Muscle of arm (tissue), 14 donors: ENCODE measurements at places on chromosomes 5 and 9.

DNA sequence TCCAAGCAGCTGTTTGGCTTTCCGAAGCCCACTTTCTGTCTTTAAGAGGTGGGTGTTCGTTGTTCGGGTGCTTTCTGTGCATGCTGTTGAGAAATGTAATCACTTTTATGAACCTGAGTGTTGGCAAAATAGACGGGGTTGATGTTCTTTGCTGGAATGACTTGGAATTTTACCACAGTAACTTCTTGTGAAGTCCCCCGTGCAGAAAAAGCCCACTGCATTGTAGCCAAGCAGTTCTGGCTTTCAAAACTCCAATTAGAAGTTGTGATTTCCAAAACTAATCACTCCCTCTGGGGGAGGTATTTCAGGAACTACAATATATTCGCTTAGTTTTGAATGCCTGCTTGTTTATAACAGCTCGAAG is 111.1 kb downstream of the PAM start:
- peak; percentile 62 for DNase-seq

DNA sequence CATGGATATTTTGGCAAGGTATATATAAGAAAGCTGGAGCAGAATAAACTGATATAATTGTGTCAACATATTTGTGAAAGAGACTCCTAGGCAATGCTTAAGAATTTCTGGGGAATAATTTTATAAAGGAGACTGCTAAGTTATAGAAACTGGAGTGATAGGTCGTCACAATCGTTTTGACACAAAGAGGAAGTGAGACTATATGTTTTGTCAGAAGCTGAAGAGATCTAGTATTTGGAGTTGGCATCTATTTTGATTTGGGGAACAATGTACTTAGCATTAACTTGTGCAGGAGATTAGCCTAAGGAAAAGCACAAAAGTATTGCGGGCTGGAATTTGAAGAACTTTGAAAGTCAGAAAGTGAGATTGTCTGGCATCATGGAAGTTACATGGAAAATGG is 582.5 kb downstream of the TAF11L14 start:
- DNase-seq: no peak

- DNase-seq: no peak
Measured at GRCh38 chr9:111154081-111154562, 115.9 kb upstream of the LPAR1 start.

DNA sequence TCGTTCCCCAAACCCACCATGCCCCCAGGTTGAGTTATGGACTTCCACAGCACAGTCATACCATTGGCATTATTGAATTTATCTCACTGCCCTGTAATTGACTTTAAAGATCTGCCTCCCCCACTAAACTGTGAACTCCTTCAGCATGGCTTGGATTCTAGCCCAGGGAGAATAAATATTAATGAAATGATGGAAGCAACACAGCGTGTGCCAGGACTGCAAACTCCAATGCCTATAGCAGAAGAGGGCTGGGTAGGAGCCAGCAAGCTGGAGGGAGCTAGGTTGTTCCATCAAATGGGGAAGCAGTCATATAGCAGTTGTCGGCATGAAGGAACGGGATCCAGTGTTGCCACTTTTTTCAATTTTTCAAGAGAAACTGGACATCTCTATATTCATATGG is 69.0 kb upstream of the MSX2 start:
- peak; percentile 3 for DNase-seq

GRCh38 chr5:43010935-43011315 is 29.2 kb downstream of the ANXA2R start:
- no peak for DNase-seq

DNA sequence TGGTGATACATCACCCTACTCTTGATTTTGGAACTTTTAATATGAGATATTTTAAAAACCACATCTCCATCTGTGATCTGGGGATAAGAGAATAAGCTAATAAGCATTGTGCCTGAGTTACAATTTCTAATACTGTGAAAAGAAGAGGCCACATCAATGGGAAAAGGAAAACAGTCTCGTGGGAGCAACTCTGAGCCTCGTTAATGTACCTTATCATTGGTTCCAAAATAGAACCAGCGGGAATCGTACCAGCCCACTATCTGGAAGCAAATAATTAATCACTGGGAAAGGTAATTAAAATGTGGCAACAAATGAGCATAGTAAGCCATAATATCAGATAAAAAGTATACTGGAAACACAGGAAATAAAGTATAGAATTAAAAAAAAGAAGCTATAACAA is 28.0 kb upstream of the CEP78 start:
- no peak for DNase-seq

DNA sequence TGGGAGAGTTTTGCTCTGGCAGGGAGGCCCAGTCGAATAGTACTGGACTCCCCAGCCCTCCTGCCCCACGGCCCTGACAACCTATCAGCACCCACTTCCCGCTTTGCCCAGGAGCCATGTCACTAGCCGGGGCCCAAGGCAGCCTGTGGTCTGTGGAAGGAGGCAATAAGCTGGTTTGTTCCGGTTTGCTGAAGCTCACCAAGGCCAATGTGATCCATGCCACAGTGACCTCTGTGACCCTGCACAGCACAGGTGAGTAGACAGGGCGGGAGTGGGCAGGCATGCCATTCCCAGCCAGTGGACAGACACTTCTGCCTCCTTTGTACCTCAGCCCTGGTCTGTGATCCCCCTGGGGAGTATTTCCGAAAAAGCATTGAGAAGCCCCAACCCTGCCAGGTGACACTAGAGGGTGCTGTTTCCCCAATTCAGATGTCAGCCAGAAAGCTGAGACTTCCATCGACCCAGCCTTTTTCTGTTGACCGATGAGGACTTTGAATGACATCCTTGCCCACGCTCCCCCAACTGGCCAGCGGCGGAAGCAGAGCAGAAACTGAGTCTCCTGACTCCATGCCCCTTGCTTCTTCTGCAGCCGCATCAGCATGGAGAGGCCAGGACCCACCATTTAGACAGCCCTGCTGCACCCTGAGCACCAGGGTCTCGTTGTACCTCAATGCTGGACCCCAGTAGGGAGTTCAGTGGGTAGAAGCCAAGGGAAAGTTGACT is 9.6 kb downstream of the PCYOX1L start:
- peak; percentile 49 for DNase-seq

DNA sequence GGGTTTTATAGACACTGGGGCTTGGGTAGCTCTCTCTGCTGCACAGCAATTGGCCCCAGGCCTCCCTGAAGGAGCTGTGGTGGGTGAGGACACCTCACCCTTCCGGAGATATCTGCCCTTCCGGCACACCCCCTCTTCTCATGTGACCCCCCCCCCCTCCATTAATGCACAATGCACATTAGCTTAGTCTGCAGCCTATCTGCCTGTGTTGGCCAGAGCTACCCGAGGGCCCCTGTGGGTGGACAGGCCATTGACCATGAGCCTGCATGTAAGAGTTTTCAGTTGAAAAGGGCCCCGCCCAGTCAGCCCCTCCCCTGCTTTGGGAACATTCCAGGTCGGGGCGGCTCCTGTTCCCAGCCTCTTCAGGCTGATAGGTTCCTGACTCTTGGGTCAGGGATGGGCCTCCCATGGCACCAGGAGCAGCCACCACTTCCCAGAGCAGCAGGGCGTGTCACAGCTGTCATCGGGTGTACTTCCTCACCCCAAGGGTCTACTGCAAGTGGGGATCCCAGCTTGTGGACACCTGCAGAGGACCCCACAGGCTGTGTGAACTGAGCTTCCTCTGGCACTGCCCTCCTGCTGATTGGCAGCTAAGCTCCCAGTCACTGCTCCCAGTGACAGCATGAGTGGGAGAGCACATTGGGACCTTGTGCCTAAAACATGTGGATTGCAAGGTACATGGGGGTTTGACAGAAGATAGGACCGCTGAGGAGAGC is 17.8 kb downstream of the PHF2 start:
- DNase-seq: no peak

DNA sequence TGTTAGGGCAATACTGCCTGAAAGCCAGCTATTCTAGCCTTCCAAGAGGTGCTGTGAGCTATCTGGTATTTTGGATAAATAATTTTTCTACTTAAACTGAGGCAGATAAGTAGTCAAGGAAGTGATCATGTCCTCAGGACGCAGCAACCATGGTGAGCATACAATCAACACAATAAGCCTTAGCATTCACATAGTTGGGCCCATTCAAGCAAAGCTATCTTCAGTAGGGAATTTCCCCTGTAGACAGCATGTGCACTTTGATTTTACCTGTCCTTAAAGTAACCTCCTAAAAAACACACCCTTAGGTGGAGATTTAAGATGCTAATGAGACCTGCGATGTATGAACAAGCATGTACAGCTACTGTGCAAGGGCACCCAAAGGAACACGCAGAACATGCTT is 76.2 kb upstream of the HCN1 start:
- no peak for DNase-seq

- DNase-seq: no peak
Measured at GRCh38 chr9:135416664-135417290, 62.8 kb upstream of the PPP1R26 start.

DNA sequence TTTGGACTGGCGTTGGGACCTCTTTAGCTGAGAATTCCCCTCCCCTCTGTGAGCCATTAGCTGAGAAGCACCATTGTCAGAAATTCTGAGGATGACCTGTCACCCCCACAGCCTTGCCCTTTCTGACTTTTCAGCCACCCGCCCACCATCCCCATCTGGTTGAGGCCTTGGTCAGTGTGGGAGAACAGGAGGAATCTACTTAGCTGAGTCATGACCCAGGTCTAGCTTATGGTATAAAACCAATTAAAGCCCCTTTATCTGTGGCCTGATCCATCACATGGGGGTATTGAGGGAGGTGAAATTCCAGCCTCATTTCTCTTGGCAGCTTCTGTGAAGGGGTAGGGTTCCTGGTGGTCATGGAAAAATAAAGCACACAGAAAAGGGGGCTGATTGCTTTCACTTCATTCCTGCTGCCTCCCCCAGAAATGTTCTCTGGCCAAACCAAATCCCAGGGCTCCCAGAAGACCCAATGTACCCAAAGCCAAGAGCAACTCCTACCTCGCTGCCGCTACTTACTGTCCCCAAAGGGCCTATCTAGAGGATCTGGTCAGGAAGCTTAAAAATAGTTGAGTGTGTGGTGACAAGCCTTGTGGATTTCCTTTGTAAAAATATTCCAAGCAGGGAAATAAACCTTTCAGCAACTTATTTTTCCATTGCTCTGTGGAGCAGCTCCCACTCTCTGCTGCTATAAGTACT is 174.8 kb upstream of the TNC start:
- DNase-seq: no peak

- DNase-seq: no peak
Measured at GRCh38 chr9:104319685-104320084, 184.4 kb upstream of the OR13F1 start.

DNA sequence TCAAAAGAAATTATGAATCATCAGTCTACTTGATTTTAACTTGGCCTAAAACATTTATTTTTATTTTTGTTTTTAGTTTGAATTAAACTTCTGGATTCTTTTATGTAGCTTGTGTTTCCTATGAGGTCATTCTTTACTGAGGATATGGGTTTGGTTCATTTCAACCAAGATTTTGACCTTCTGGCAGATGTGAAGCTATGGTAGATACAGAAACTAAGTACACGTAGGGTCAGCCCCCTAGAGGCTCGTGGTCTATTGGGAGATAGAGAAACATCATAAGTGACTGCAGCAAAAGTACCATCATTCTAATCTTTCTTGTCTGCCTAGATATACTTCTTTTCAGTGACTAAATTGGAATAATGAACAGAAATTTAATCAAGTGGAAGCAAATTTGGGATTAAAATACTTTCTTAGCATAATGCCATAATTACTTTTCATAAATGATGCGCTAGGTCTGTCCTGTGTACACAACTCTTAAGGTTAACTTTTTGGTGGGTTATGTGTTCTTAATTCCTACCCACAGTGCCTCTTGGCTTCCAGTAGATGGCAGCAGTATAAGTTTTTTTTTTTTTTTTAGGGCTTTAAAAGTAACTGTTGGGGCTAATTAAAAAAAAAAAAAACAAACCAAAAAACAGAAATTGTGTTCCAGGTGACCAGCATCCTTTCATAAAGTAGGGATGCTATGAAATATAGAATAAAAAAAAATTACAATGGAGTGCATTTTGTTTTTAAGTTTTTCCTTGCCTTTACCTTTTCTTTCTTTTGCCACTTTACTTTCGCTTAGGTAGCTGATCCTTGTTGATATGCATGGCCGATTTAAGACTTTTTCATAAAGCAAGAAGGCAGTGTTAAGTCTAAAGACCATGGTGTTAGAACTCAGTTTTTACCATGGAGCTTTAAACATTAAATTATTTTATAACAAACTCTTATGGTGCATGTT is 49.9 kb downstream of the LRRTM2 start:
- DNase-seq: no peak

DNA sequence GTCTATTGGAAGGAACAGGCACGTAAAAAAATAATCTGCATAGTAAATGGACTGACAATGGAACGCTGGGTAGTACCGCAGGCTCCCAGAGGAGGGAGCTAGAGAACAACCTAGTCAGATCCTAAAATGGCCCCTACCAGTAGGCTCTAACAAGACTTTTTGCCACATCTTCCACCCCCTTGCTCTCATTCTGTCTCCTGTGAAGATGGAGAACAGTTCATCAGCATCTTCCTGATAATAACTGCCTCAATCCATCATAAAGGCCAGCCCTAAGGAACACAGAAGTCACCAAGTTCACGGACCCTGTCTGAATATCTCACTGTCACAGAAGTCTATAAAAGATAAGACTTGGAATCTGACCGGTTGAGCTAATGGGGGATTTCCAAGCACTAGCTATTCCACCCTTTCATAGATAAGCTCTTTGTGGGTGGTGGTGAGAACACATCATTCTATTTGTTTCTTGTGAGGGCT is 133.4 kb downstream of the SLC1A3 start:
- DNase-seq: peak; percentile 40

GRCh38 chr5:180908400-180908799 is 9.4 kb downstream of the BTNL8 start:
- no peak for DNase-seq

DNA sequence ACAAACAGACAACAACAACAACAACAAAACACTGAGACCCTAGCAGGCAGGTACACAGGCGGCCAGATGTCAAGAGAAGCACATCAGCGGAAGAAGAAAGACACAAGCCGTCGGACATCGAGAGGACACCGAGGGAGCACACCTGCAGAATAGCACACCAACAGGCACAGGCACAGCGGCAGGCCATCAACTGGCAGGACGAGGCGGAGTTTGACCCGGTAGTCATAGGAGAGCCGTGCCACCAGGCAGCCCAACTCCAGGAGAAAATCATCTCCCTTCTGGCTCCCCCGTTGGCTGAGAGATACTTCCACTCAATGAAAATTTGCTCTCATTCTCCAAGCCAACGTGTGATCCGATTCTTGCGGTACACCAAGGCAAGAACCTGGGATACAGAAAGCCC is 352.1 kb upstream of the IZUMO3 start:
- no peak for DNase-seq

- no peak for DNase-seq
Measured at GRCh38 chr5:148168246-148168645, at the start of gene SPINK14. SPINK14 (plus strand) TSS chr5:148168546; CDS start chr5:148169733, 1,187 bp downstream.

- no peak for DNase-seq
Measured at GRCh38 chr9:8717146-8717545, 917.6 kb upstream of the DMAC1 start.
